ENCODE measurements at places on chromosomes 6 and 20.

GRCh38 chr6:18496462-18496861 is 109.3 kb downstream of the RNF144B start:
- no peak for DNase-seq

DNA sequence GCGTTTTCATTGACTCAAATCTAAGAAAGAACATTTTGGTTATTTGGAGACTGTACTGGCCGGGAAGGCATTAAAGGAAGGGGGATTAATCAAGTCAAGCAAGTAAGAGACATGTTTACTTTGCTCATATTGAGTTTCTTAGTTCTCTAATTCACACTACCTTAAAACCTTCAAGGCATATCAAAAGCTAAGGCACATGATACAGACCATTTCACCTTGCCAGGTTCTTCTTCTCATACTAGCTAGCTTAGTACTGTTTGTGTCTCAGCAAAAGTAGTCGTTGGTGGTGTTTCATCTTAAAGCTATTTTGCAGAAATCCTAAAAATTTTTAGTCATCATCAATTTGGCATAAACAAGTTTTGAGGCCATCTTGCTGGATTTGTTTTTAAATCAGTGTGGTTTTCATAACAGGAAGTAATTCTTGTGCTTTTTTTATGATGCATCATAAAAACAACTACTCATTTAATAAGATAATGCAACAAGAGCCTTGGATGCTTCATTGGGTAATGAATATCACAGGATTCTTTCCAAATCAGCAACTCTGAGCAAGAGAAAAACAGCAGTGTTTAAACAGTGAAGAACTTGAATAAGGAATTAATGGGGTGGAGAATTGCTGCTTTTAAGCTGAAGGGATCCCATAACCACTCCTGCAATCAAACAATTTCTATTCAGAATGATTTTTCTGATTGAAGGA is 425.3 kb downstream of the EPM2A start:
- DNase-seq, result no peak

DNA sequence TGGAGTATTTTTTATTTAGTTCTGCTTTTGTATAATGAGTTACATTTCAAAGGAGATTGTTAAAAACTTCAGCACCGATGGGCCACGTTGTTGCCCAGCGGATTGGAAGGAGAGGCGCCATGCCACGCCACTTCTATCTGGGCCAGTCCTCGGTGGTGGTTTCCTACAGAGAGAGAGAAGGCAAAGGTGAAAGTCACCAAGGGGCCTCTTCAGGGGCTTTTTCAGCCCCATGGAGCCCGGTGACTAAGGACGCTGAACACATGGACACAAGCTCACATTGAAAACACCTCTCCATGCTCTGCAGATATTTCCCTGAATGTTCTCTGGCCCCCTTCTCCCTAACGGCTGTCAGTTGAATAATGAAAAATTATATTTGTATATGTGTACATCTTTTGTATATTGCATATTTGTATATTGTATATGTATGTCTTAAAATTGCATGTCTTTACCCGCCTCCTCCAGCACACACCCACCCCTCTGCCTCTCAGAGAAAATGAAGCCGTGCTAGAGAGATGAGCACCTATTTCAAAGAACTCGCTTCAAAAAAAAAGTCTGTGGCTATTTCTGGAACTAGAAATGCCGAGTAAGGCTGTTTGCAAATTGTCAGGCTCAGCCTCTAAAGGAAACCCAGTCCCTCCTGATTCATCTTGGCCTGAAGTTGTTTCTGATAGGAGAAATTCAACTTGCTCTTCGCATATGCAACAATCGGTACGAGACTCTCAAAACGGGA is 91.9 kb upstream of the CDH4 start:
- no peak for DNase-seq

DNA sequence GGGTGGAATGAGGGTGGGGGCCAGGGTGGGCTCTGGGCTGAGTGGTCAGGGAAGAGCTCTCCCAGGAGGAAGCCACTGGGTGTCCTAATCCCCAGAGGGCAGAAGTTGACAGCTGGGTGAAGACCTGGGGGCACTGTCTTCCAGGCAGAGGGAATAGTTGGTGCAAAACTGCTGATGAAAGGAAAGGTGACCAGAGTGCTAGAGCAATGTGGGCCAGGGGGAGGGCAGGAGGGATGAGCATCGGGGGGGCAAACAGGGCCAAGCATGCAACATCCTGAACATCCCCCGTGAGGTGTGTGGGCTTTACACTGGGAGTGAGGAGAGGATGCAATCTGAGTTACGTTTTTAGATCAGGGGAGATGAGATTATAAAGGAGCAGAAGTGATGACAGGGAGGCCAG is 97.8 kb downstream of the NOL4L start:
- DNase-seq, result no peak

GRCh38 chr6:27238010-27238983 is 9.2 kb upstream of the PRSS16 start:
- no peak for DNase-seq

DNA sequence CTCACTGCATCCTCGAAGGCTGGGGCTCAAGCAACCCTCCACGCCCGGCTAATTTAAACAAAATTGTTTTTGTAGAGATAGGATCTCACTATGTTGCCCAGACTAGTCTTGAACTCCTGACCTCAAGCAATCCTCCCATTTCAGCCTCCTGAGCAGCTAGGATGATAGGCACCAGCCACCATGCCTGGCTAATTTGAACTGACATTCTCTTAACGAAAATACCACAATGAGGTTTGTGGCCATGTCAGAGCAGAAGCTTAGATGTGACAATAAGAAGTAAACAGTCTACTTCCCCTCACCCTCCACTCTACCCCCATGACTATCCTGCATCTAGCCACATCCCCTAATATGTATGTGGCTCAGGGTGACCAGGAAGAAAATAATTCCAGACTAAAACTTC is 74.8 kb upstream of the PLCB4 start:
- DNase-seq, result no peak

DNA sequence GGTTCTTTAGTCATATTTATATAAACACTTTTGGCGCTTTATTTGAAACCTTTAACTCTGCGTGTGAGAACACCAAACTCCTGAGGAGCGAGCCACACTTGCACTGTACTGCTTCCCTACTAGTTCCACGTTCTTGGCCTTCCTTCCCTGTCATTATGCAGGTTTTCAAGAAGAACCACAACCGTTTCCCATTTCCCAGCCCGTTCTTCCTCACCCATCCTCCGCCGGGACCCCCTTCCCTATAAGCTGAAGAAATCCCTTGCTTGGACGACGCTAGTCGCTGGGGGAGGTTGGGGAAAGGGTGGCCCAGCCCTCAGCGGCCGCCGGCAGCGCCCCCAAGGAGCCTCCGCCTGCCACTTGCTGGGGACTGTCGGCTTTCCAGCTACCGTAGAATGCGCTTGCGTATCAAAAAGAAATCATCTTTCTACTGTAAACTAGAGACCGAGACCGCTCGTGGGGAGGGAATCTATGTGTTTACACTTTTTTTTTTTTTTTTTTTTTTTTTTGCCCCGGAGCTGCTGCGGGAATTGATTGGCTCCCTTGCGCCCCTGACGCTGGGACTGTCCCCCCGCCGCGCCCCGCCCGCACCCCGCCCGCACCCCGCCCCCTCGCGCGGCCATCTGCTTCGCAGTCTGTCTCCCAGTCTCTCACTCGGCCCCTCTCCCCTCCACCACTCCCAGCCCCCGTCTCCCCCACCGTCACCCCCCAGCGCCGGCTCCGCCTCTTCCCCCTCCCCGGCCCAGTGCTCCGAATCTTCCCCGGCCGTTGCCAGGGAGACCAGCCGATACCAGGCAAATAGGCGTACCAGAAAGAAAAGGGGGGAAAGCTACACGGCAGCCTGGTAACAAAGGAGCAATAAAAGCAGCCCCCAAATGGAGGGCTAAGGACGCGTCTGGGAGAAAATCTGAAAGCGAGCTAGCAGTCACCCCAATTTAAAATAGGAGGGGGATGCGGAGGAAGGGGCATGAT is 2.3 kb upstream of the MARCKS start:
- DNase-seq, result peak; percentile 53

Data from D721Med (cell line).